ENCODE measurements at places on chromosomes 2 and 18.

DNA sequence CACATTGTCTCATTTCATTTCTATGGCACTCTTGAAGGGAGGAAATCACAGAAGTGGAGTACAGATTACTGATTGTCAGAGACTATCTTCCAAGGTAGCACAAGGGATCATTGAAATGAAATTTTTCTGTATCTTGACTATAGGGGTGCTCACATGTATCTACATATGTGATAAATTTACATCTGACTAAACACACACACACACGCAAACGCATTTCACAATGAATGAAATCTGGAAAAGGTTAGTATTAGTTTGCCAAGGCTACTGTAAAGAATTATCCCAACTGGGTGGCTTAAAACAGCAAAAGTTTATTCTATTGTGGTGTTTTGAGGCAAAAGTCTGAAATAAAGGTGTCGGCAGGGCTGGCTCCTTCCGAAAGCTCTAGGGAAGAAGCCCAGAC is 144.6 kb downstream of the SH3BP4 start:
- H3K4me1 ChIP-seq, result no peaks in the 10 kb centered on the region
- H3K27me3 ChIP-seq, result no peaks in the 10 kb centered on the region
- no peak overlapping the region for H3K4me3 ChIP-seq
- no peak for DNase-seq
- H3K27ac ChIP-seq, result no peak overlapping the region

DNA sequence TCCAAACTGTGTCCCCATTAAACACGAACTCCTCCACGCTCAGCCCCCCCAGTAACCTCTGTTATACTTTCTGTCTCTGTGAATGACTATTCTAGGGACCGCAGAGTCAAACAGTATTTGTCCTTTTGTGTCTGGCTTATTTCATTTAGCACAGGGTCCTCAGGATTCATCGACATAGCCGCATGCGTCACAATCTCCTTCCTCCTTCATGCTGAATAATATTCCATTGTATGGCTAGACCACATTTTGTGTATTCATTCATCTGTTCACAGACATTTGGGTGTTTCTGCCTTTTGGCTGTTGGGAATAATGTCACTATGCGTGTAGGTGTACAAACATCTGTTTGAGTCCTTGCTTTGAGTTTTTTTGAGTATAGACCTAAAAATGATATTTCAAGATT is 80.9 kb downstream of the SH3RF3 start:
- peaks cover 5% of the 10 kb centered on the region for H3K4me1 ChIP-seq
- DNase-seq, result no peak
- H3K36me3 ChIP-seq, result no peaks in the 10 kb centered on the region
- H3K27me3 ChIP-seq, result no peaks in the 10 kb centered on the region
- no peak overlapping the region for H3K4me3 ChIP-seq
- no peak overlapping the region for H3K27ac ChIP-seq

- no peaks in the 10 kb centered on the region for H3K36me3 ChIP-seq
- DNase-seq, result no peak
- no peak overlapping the region for H3K27ac ChIP-seq
- H3K4me3 ChIP-seq, result no peak overlapping the region
Measured at GRCh38 chr2:73516033-73516432, 126.2 kb downstream of the NAT8 start.

- H3K4me3 ChIP-seq, result no peak overlapping the region
- no peak for DNase-seq
- H3K36me3 ChIP-seq, result no peaks in the 10 kb centered on the region
- H3K27ac ChIP-seq, result no peak overlapping the region
Measured at GRCh38 chr2:165428926-165429325, 40.6 kb upstream of the CSRNP3 start.

Data from Peyer's patch (tissue), 4 donors.